NCI-H345 (cell line): ENCODE measurements at places on chromosomes 12 and 14.

DNA sequence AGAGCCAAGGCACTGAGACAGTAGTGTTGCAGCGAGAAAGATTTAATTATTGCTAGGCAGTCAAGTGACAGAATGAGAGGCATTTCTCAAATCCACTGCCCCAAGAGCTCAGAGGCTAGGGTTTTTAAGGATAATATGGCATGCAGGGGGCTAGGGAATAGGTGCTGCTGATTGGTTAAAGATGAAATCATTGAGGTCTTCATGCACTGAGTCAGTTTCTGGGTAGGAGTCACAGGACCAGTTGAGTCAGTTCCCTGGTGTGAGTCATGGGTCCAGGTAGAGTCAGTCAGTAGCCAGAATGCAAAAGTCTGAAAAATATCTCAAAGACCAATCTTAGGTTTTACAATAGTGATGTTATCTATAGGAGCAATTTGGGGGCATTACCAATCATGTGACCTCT is 323.8 kb downstream of the RGS6 start:
- DNase-seq: no peak

GRCh38 chr14:22163051-22163450 is 426.0 kb downstream of the DAD1 start:
- DNase-seq: no peak

- DNase-seq: no peak
Measured at GRCh38 chr12:64461634-64462414, 9.9 kb downstream of the TBK1 start.

DNA sequence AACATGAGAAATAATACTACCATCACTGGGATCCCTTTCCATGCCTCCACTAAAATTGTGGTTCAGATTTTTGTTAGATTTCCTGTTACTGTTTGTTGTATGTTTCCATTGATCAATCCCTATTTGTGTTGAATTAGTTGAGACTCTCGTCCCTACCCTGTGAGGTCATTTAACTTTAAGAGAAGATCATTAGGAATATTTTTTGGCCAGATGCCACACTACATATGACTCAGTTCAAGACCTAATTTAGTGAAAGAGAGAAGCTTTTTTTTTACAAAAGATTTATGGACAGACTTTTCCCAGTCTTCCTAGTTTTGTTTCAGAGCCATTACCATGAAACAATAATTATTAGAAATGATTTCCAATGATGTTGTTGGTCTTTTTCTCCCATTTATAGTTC is 35.5 kb downstream of the CPSF6 start:
- DNase-seq: no peak

- no peak for DNase-seq
Measured at GRCh38 chr12:24352363-24352762, 402.9 kb upstream of the SOX5 start.

GRCh38 chr14:51394384-51394783 is 154.3 kb downstream of the TMX1 start:
- no peak for DNase-seq

DNA sequence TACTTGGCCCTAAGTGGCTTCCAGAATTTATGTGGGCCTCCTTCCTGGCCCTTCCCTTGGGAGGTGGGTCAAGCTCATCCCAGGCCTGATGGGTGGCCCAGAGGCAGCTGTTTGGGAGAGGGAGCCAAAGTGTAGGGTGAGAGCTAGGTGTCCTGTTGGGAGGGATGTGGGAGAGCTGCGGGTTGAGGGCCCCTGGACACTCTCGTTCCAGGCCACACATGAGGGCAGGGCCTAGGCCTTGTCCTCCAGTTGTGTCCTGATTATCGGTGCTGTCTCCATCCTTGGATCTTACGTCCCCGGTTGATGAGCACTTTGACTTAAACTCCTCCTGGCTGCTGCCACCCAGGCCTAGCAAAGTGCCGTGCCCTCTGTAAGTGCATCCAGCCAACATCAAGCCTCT is 177.5 kb upstream of the VASH1 start:
- no peak for DNase-seq

DNA sequence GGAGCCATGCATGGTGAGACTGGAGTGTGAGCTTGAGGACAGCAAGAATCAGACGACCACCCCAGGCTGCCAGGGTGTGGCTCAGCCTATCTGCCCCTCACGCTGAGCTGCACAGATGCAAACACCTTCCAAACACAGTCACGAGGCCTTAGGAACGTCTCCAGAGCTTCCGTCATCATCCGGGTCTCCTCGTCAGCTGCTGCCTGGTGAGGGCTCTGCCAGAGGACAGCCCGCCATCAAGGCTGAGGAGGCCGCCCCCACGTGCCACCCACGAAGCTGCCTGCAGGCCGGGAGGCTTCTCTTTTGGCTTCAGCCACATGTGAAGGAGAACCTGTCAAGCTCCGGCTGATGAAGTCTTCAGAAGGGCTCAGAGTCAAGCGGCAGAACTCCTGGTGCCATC is 13.4 kb downstream of the DDX51 start:
- DNase-seq: no peak

DNA sequence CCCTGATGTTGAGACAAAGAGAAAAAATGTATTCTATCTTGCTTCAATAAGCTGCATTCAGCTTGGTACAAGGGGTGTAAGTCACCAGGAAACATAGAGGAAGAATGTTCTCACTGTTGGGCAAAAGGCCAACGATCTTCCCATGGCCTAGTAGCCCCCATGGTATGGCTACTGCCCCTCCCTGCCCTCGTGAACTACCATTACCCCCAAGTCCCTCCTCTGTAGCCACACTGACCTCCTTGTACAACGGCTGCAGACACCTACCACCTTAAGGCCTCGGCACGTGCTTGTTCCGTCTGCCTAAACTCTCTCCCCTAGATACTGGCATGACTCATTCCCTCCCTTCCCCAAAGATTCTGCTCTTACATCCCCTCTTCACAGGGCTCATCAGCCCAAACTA is 81.9 kb upstream of the ANO2 start:
- no peak for DNase-seq
